ENCODE measurements at places on chromosomes 4 and X. TPM values are rescaled to one million over a fixed set of nuclear protein-coding genes. Genes with fewer than 3 reads are reported as not detected.

ANXA10 gene
- total RNA-seq = 0.85 TPM

SCARB2 gene
- 155 TPM for total RNA-seq

STAG2 gene
- 82.2 TPM for total RNA-seq

GAGE12E gene
- not detected for total RNA-seq

GAGE2A gene
- total RNA-seq = not detected

FOXO4 gene
- 5.3 TPM for total RNA-seq

HERC6 gene
- total RNA-seq = 2.9 TPM

WDR13 gene
- total RNA-seq = 184 TPM

SH3RF1 gene
- 17.4 TPM for total RNA-seq

ZNF711 gene
- 1.7 TPM for total RNA-seq

GAB3 gene
- total RNA-seq = 5.2 TPM

ADH1C gene
- not detected for total RNA-seq

RS1 gene
- total RNA-seq = not detected

BGN gene
- 16.6 TPM for total RNA-seq

MAGEB10 gene
- not detected for total RNA-seq

HMX1 gene
- not detected for total RNA-seq

CTAG1B gene
- total RNA-seq = not detected

AWAT2 gene
- total RNA-seq = under 0.01 TPM

BMPR1B gene
- under 0.01 TPM for total RNA-seq

CXorf38 gene
- 11.1 TPM for total RNA-seq

UBL4A gene
- total RNA-seq = 32.7 TPM

VCX3B gene
- total RNA-seq = not detected

Measured in endothelial cell of coronary artery (primary cell).